ENCODE measurements at places on chromosomes 2 and 18.

GRCh38 chr2:61647044-61647443, 108.9 kb upstream of the XPO1 start:
- DNase-seq: no peak

DNA sequence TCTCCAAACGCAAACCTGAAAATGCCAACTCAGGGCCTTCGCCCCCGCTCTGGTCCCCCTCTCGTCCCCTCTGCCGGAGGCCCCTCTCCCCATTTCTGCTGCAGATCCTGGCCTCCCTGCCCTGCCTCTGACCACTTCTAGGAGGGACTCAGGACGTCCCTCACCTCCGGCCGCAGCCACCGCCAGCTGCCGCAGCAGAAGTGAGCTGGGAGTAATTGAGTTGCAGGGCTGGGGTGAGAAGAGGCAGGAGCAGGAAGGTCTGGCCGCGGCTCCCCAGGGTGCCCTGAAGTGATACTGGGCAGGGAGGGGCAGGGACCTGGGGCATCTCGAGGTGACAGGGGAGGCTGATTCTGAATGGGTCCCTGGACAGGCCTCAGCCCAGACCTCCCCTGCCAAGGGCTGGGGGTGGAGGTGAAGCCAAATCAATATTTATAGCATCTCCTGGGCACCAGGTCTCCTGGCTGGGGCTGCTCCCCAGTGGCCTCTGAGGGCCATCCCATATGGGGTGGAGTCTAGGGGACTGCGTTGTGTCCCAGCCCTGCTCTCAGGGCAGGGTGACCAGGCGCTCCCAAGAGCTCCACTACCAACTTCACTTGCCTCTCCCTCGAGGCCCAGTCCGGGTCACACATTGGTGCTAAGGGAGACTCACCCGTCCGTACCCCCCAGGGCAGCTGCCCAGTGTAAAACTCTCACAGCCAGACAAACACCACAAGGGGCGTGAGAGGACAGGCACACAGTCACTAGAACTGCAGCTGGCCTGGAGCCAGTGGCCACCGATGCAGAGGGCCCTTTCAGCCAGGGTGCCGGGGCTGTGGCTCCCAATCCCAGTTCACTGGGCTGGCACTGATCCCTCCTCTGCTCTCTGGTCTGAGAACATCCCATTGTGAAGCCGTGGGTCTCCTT, 33.0 kb downstream of the KCNIP3 start:
- no peak for DNase-seq

DNA sequence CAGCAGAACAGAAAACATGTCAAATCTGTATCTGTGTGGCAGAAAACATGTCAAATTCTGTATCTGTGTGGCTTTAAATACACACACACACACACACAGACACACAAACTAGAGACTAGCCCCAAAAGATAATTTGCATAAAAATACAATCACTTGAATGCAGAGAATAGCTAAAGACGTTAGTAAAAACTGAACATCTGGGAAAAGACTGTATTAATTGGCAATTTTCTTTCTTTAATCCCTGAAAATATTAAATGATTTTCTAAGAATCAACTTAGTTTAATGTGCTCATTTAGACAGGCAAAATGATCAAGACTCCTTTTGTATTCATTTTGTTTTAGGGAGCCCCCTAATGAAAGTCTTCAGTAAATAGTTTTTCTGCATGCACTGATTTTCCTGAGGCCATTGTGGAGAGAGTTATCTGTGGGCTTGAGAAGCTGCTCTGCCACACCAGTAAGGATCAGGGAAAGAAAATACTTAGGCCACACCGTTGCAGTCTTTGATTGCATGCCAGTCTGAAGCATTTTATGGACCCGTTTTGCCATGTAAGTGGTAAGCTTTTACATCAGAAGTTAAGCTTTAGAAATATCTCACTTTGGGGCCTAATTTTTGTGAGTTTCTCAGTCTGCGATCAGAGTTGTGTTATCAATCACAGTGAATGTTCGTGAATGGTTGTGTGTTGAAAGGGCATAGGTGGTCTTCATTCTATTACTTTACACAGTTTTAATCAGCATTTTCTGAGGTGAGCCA, 2.2 kb downstream of the SPATS2L start:
- DNase-seq: no peak

DNA sequence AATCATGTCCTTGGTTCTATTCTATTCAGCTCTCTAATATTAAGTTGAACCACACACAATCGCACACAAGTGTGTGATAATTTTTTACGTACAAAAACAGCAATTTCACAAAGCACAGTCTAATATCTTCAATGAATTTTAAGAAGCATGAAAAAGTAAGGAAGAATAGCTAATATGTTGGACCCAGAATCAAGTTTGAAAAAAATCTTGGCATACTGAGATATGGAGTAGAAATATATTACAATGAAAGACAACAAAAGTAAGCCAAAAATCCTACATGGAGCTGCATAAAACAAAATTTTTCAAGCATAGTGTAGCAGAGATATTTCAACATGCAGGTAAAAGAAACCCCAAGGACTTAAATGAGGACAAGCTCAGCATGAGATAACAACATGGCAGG, 219.1 kb upstream of the RND3 start:
- no peak for DNase-seq

GRCh38 chr2:177338177-177338721, 54.3 kb upstream of the AGPS start:
- DNase-seq: no peak
